ENCODE measurements at places on chromosomes 4 and X.

DNA sequence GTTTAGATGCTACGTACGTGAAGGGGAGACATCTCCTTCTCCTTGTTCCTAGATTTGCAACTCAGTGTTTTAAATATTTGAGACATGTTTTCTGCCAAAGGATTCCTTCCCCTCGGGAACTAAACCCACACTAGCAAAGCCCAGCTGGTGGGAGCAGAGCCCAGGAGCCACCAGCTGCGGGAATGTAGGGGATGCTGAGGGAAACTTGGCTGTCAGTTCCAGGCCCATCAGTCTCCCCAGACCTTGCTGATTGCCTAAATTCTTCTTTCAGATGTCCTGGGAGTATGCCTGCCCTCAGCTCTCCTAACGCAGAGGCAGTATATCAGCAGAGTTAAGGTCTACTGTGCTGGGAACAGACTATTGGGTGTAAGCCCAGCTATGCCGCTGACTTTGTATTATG, 630.0 kb upstream of the TENM3 start:
- no peak for DNase-seq

DNA sequence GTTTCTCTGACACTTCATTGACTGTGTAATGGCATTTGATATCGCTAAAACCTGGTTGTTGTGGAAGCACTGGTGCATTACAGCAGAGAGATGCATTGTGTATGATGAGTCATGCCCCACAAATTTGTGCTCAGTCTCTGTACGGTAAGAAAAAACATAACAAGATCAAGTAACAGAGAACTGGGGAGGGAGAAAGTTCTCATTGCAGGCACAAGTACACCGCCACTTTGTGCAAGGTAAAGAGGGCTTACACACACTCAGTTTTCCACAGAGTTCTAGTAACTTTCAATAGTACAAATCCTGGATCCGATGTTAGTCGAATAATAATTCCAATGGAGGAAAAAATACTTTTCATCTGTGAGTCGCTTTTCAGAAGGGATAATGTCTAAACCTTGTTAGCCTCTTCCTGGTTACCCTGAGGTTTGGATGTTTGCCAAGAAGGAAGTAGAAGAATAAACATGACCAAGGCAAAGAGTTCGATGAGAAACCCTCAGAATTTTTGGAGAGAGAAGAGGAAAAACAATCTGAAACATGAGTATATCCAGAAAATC, 512.5 kb upstream of the SLIT2 start:
- peak; percentile 52 for DNase-seq

DNA sequence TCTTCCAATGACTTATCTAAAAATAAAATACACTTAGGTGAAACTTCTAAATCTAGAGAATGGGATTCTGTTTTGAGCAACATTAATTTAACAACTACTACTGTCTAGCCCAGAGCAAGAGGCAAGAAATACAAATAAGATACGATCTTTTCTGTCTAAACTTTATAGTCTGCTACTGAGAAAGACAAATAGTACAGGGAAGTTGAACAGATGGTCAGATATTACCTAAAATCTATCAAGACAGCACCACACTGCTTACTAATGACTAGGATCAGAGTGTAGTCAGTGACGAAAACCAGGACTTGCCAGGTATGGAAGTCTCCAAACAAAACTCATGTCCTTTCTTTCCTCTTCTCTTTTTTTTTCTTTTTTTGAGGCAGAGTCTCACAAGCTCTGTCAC, 7.1 kb downstream of the FAM13A start:
- DNase-seq = no peak

GRCh38 chrX:129667412-129667811, 12.7 kb upstream of the APLN start:
- no peak for DNase-seq

- no peak for DNase-seq
These were observed 792 bp downstream of the ADRA2C start for GRCh38 chr4:3766785-3767569.

DNA sequence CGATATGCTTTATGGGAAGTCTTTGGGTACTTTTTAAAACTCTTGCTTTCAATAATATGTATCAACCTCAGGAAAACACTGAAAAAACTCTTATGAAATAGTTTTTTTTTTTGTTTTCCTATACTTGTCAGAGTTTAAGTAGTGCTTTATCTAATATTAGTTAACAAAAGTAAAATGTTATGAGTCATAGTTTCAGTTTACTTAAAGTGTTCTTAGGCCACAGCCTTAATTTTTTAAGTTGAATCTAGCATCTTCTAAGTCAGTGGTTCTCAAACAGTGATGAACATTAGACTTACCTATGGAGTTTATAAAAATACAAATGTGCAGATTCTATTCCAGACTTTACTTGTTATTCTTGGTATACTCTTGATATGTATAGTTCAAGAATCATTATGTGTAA, 26.3 kb upstream of the ADGRL3 start:
- no peak for DNase-seq

DNA sequence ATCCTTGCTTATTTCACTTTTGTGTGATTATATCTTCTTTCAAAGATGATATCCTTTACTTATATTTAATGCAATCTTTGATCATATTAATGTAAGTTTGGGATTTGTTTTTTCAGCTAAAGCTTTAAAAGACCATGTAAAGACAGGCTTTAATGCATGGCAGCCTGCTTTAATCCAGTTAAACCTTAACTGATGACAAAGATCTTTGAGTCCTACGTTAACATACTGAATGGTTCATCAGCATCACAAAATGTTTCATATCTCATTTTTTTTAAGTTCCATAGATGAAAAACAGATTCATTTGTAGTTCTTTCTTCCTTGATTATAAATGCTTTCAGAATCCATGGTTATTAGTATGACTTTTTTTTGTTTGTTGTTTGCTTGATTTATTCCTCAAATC, 1102.8 kb downstream of the FSTL5 start:
- DNase-seq = no peak

GRCh38 chrX:135384161-135384836, 37.4 kb upstream of the SMIM10L2A start:
- no peak for DNase-seq

DNA sequence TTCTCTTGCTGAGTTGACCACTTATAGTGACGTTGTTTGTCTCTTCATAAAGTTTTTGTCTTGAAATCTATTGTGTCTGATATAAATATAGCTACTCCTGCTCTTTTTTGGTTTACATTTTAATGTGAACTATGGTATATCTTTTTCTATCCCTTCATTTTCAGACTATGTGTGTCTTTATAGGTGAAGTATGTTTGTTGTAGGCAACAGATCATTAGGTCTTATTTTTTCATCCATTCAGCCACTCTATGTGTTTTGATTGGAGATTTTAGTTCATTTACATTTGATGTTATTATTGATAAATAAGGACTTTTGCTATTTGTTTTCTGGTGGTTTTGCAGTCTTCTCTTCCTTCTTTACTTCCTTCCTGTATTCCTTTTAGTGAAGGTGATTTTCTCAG, 44.0 kb upstream of the SLC16A2 start:
- DNase-seq = no peak

GRCh38 chr4:106629268-106629625, 260.7 kb upstream of the GIMD1 start:
- no peak for DNase-seq

DNA sequence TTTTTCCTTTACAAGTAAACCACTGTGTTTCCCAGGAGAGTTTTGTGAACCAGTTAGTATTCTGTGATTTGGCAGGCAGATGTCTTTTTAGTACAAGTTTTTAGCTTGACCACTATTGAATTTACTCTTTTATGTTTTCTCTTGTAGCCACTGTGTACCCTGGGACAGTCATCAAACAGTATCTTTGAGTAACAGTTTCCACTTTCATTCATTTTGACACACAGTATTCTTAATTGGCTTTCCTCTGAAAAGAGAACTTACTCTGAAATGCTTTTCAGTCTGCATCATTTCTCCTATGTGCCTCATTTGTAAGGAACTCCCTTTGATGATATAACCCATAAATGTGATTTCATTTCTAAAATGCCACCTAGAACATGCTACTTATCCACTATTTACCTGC, 476.5 kb downstream of the PDGFC start:
- no peak for DNase-seq

DNA sequence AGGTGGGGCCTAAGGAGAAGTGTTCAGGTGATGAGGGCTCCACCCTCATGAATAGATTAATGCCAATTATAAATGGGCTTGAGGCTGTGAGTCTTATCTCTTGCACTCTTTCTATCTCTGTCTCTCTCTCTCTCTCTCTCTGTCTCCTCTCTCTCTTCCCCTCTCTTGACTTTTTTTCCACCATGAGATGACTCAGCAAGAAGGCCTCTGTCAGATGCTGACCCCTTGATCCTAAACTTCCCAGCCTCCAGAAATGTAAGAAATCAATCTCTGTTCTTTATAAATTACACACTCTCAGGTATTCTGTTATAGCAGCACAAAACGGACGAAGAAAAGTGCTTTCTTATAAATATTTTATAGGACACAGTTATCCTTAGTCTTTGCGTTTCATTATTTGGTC, 184.9 kb upstream of the PCDH7 start:
- no peak for DNase-seq

DNA sequence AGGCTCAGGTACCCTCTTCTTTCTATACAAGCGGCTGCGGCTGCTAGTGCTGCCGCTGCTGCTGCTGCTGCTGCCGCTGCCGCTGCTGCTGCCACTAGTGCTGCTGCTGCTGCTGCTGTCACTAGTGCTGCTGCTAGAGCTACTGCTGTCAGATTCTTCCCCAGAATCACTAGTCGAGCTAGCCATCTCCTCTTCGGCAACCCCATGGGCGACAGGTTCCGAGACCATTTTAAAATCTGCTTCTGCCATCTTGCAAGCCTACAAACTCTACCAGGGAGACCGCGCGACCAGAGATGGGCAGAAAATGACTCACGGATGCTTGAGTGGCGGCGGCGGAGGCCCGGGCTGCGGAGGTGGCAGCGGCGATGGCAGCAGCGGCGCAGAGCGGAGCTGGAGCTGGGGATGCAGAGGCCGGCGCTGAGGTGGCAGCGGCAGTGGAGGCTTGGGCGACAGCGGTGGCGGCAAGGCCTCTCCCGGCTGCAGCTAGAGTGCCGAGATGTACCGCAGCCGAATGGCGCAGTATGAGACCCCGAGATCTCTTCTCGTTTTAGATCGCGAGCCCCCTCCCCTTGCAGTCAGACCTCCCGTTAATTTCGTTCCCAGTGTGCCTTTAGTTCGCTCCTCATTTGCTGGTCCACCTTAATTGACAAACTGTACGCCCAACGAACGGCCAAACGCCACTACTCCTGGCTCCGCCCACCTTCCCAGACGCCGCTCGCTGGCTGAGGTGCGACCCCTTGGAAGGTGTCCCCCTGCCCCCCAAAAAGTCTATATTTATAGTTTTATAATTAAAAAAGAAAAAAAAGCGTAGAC, at the start of gene NAP1L3:
TSS of gene NAP1L3 (minus strand) at position 523 of the 813 bp plus-strand sequence. CDS start at position 249, 274 bp downstream.
- peak; percentile 67 for DNase-seq

DNA sequence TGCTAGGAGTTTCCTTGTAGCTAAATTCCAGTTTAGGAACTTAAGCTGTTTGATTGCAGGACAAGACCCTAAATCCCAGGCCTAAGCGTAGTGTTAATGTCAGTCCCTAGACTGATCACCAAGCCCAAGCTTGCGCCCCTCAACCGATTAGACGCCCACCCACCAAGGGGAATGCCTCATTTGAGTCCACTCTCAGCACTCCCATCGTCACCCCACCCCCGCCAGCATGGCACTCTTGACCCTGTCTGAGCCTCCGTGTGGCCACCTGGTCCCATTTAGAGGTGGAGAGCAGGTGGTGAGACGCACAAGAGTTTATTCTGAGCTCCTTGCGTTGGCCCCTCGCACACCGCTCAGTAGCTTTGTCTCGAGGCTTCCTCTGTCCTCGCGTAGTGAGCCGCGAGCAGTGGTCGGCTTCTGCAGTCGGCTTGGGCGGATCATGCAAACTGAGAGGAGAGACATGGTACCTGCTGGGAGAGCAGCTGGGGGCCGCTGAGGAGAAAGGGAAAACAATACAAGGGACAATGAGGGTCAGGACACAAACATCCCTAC, 48.5 kb upstream of the ZNF157 start:
- DNase-seq = no peak

GRCh38 chr4:1767770-1768366, 25.2 kb upstream of the FGFR3 start:
- DNase-seq = no peak

DNA sequence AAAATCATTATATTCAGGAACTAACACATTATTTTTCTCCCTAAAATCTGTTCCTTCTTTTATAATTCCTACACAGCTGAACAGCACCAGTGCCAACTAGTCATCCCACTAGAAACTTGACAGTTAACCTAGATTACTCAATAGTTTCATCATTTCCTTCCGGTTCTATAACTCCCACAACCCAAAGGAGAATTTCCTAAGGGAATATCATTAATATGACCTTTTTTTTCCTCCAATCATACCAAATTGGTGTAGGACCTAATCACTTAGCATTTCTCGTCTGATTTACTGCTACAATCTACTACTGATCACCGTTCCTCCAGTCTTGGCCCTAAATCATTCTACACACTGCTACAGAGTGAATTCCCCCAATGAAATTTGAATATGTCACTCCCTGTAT, 45.9 kb downstream of the WDFY3 start:
- no peak for DNase-seq

DNA sequence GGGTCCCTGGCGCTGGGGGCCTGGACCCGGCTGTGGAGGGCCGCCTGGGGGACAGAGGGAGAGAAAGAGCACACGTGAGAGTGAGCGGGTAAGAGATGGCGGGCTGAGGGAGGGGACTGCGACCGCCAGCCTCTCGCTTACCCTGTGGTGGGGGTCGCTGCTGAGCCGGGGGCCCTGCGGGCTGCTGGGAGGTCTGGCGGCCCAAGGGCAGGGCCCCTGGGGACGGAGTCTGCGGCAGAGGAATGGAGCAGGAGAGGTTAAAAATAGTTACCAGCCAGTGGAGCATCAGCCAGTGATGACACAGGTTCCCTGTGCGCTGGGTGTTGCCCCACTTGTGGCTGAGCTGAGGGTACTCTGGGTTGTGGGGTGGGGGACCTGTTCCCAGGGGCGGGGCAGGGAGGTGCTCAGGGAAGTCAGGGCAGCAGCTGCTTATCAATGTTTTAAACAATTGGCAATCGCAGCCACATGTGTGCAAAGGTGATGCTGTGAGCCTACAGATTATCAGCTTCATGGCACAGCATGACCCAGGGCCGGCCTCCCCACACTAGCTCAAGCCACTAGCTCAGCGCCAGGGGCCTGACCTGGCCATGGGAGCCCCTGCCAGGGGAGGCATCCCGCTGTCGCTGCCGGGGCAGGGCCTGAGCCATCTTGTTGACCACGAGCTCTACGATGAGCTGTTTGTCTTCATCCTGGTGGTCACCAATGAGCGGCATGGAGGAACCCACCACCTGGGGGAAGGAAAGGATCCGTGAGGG, 7.5 kb upstream of the TIMP1 start:
- no peak for DNase-seq
